Renal cortex interstitium (tissue), 15 donors: ENCODE measurements at places on chromosomes 12 and 14.

DNA sequence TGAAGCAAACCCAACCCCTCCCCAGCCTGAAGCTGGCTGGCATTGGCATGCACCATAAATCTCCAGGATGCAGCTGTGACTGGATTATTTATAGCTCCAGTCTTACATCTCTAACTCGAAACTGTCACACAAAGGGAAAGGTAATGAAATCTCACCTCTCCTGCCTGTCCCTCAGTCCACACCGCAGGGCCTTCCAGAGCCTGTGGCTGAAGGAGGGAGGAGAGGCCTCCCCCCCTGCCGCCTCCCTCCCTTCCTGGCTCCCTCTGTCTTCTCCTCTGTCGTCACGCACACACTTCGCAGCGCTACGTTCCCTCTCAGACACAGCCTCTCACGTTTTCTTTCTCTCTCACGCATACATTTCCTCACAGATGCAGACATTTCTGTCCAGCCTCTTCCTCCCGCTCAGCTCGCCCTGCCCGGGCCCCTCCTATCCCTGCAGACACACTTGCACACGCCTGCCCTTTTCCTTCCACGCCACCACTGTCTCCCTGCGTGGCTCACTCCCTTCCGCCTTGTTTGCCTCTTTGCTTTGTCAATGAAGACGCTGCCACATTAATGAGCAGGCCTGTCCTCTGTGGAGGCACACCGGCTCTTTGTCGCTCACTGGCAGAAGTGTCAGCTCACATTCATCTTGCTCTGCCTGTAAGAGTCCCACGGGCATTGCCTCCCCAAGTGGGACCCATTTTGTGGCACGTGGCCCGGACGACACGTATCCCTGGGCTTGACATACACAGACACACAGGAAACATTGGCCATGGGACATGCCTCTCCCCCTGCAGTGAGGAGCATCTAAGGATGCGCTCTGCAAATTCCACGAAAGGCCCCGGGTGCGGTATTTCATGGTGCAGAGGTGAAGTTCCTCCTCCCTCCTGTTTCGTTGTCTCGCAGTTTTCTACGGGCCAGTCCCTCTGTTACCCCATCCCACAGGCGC is 27.9 kb downstream of the IRF2BPL start:
- no peak for DNase-seq

GRCh38 chr12:107311682-107312081 is 218.3 kb upstream of the CRY1 start:
- no peak for DNase-seq

DNA sequence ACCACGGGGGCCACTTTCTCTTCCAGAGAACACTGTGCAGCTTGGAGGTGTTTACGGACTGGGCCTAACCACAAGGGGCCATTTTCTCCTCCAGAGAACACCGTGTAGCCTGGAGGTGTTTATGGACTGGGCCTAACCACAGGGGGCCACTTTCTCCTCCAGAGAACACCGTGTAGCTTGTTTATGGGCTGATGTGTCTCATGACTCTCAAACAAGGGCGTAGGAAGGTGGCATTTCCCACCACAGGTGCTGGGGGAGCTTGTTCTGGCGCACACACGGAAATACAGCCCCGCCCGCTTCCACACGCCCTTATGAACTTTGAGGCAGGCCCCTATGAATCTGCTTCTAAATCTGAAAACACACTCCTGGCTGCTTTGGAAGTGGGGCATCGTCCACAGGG is 174.6 kb upstream of the SFSWAP start:
- no peak for DNase-seq

DNA sequence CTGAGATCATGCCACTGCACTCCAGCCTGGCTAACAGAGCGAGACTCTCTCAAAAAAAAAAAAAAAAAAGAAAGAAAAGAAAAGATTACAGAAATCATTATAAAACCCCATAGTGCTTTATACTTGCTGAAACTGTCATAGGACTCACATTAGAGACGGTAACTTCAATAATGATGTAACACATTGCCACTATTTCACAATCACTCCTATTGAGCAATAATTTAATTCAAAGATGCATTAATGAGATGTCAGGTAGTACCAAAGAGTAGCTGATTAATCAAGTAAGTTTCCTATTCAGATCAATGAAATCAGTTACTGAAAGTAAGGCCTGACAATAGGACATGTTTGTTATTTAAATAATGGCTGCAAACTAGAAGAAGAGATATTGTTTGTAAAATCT is 751.5 kb upstream of the ALG10B start:
- DNase-seq: no peak

- DNase-seq: no peak
Observed at GRCh38 chr12:68446384-68446783, 114.2 kb upstream of the MDM1 start.

DNA sequence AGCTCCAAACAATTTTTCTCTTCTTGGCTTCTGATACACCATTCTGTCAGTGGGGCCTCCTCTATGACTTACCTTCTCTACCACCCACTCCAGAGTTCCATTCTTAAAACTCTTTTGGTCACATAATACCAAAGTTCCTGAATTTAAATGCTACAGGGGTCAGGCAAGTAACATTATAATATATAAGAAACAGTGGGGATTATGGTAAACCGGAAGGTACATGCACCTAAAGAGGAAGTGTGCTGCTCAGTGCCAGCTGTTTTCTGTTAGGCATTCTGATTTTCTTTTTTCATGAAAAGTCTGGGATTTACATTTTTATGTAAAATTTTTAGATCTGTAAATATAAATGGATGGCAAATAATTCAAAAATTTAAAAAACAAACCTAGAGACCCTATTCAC is 39.9 kb downstream of the SOS2 start:
- DNase-seq: no peak

DNA sequence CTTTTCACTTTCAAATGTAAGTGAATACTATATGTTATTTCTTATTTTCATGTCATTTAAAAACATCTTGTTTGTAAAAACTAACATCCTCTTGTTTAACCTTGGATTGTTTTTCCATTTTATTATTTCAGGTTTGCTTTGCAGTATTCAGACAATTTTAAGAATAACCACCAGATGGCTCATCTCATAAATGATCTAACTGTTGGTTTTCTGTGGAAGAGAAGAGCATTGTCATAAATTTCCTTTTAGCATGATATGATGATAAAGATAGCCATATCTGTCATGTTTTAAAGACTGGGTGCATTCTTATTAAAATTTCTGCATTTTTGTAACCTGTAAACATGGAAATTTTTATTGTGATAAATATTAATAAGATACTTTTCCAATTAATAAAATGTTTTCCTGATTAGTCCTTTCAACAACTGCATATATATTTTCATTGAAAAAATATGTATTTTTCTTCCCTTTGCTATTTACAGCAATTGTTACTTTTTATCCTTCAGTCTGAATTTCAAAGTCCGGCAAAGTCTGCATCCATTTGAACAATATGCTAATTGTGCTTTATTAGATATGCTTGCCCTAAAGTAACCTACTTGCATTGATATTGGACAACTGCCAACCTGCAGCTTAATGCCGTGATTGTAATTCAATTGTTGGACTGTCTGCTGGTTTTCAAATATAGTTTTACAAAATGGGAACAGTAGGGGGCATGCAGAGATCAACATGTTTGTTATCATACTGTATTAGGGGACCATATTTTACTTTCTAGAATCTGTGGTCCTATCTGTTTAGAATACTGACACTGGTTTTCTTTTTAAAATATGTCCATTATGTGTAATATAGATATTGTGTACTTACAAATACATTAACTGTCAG is 163.4 kb downstream of the GARIN6 start:
- DNase-seq: peak; percentile 4

- DNase-seq: no peak
Observed at GRCh38 chr12:71810921-71811320, 28.6 kb upstream of the TBC1D15 start.

GRCh38 chr12:104049903-104050356 is at the start of gene GLT8D2:
Gene GLT8D2 (minus strand): TSS chr12:104050187. CDS start chr12:104019648, 30,539 bp downstream.
- no peak for DNase-seq

DNA sequence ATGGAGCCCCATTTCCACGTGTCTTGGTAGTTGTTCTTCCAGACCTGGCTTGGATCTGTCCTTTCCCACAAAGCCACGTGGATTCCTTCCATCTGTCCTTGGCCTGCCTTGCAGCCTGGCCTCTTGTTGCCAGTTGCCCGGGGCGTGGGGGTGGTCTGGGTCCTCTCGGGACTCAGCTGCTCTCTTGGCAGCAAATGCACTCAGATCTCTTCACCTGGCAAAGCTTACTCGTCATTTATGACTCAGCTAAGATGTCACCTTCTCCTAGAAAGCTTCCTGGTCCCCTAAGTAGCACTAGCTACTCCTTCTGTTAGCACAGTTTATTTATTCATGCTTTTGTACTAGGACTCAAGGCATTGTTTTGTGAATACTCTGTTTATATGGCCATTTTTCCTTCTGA is 13.6 kb downstream of the PLEKHG3 start:
- no peak for DNase-seq
